ENCODE measurements at places on chromosomes 16 and 17.

DNA sequence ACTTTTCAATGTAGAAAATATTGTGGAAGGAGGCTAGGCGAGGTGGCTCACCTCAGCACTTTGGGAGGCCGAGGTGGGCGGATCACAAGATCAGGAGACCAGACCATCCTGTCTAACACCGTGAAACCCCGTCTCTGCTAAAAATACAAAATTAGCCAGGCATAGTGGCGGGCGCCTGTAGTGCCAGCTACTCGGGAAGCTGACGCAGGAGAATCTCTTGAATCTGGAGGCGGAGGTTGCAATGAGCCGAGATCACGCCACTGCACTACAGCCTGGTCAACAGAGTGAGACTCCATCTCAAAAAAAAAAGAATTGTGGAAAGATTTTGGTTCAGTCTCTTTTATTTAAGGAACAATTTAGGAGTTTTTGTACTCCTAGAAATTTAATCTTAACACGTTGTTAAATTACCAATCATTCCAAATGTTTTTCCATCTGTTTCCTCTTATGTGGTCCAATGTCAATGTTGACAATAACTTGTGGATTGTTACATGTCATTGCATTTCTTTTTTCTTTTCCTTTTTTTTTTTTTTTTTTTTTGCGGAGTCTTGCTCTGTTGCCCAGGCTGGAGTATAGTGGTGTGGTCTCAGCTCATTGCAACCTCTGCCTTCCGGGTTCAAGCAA lies 124.6 kb upstream of the HAS3 start:
- DNase-seq = no peak

- DNase-seq = no peak
These were observed 9.6 kb downstream of the UTP18 start for GRCh38 chr17:51269991-51270390.

GRCh38 chr17:44293509-44294226 lies 14.7 kb upstream of the RUNDC3A start:
- DNase-seq = no peak

- no peak for DNase-seq
These were observed 8.8 kb downstream of the SBK1 start for GRCh38 chr16:28301154-28301553.

DNA sequence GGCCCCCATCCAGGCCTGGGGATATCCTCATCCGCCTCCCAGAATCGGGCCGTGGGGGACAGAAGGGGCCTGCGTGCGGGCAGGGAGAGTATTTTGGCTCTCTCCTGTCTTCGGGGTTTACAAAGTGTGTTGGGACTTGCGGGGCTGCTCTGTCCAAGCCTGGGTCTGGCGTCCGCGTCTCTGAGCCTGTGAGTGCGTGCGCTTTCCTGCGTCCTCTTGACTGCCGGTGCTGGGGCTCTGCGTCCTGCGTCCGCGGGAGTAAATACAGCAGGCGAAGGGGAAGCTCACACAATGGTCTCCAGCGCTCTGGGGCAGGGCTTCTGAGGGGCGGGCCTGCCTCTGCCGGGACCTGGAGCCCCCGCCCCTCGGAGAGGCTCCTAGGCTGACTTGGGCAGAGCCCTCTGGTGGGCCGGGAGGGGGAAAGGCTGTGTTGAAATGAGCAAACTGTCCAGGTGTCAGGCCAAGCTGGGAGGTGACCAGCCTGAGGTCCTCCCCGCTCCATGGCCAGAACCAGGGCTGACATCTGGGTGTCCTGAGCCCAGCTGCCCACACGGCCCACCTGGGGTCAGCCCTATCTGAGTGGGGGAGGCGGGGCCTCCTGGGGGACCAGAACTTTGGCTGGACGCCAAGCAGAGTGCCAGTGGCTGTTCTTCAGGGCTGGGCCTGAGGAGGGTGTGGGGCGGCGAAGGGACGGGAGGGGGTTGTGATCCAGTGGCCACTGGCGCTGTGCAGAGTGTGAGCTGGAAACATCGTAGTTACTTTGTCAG lies 233.6 kb downstream of the SEC14L1 start:
- peak; percentile 78 for DNase-seq

- no peak for DNase-seq
These were observed 28.6 kb upstream of the ATP2C2 start for GRCh38 chr16:84339766-84340165.

DNA sequence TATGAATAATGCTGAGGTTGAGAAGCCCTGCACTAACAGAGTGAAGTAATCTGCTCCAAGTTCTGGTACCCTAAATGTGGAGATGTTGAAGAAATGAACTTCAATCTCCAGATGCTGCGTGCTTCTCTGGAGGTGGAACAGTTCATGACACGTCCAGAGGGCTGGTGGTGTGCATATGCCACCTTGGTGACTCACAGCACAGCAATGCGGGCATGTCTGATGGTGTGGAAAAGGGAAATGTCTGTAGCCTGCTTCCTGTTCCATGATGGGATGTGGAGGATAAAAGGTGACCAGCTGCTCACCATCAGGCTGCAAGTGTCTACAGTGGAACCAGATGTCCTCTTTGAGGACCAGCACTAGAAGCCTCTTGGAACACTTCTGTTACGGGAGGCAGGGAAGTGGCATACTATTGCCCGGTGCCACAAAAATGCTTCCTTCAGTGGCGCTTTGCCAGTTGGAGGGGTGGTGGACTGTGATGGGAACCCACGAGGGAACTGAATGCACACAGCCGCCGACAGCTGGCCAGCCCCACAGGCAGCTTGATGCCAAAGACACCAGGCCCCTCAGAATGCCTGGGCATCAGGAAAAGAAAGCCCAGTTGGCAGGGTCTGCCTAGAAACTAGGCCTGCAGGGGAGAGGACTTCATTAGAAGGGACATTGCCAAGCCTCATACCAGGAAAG lies 19.9 kb downstream of the SNX11 start:
- no peak for DNase-seq

GRCh38 chr16:78982096-78982744 lies 618.3 kb downstream of the MAF start:
- no peak for DNase-seq

DNA sequence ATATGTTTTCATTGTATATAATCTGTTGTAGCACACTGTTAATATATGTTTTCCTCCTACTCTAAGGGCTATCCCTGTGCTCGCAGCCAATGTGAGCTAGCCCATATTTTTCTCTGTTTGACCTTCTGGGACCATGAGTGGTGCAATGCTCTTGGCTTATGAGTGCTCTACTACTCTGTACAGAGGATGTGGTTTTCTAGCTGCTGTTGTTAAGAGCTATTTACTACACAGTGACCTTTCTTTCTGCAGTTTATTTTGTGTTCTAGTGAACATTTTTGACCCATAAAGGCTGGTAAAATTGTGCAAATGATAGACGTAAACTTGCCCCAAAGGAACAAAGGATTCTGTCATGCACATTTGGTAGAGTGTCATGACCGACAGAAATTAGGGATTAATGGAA lies 84.1 kb upstream of the CPHXL start:
- no peak for DNase-seq

- DNase-seq = no peak
These were observed 16.0 kb downstream of the SLC5A10 start for GRCh38 chr17:18967916-18968315.

DNA sequence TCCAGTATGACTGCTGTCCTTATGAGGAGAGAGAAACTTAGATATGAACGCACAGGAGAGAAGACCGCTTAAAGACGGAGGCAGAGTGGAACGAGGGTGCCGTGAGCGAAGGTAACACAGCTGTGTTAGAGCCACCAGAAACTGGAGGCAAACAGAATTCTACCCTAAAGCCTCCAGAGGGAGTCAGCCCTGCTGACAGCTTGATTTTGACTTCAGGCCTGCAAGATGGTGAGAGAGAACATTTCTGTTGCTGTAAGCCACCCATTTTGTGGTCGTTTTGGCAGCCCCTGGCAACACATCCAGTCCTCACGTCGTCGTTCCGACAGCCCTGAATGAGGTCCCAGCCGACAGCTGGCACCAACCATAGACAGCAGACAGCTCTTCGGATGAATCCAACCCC lies 2.8 kb upstream of the SPATA2L start:
- DNase-seq = no peak

GRCh38 chr17:696369-696768 lies 18.3 kb downstream of the VPS53 start:
- DNase-seq = no peak

GRCh38 chr17:65533056-65533745 lies 28.2 kb downstream of the AXIN2 start:
- no peak for DNase-seq

- no peak for DNase-seq
These were observed 96.7 kb upstream of the FAM20A start for GRCh38 chr17:68697850-68698361.

DNA sequence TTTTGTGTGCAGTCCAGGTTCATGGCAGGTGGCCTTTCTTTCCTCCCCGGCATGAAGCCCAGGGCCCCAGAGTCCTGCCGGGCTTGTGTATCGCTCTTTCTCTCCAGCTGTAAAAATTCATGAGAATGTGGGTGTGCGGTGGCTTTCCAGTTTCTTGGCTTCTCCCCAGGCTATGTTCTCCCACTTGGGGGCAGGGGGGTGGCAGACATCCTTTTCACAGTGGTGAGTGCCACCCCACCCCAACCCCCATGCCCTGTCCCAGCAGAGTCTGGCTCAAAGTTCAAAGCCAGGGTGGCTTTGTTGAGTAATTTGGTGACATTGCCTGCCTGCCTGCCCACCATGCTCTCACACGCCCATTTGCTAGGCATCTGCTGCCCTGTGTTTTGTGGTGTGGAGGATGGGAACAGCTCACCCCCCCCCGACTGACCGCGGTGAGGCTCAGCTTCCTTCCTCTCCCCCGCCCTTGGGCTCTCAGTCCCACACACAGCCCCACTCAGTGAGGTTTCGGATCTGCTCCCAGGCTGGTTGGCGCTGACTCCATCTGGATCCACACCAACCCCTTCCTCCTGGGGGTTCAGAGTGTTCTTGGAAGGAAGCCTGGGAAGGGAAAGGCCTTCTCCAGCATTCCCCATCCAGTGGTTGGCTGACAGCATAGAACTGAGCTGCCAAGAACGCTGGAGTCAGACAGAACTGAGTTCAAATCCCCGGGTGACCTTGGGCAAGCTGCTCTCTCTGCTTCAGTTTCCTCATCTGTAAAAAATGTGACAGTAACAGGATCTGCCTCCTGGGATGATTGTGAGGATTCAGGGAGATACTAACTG lies 36.0 kb downstream of the CHD9 start:
- DNase-seq = no peak

GRCh38 chr16:68898026-68898425 lies 54.7 kb downstream of the TANGO6 start:
- no peak for DNase-seq

- no peak for DNase-seq
These were observed 328.8 kb downstream of the CPPED1 start for GRCh38 chr16:12474806-12475410.

GRCh38 chr16:30737794-30738648 lies 10.2 kb upstream of the PHKG2 start:
- DNase-seq = no peak

- no peak for DNase-seq
These were observed 1.8 kb upstream of the APRT start for GRCh38 chr16:88813269-88814143.

DNA sequence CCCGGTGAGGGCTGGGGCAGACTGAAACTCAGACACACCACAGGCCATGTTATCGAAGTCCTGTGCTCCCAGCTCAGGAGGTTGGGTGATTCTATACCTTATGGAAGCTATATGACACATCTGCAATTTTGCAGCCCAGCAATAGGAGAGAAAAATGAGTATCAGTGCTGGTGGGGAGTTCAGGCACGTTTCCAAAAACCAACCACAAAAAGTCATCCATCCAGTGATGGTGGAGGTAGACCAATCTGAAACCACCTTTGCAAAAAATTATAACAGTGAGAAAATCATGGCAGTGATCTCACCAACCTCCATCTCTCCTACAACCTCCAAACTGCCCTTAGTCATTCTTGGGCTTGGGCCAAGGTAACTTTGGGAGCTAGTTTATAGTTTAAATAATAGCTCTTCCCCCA lies 327.9 kb downstream of the SLC39A11 start:
- DNase-seq = no peak

- DNase-seq = no peak
These were observed 18.2 kb upstream of the FAM83G start for GRCh38 chr17:19022747-19023146.

GRCh38 chr16:17230932-17231581 lies 239.7 kb downstream of the XYLT1 start:
- DNase-seq = no peak

GRCh38 chr16:89828870-89829629 lies 775 bp downstream of the SPIRE2 start:
- no peak for DNase-seq

- peak; percentile 62 for DNase-seq
These were observed 29.3 kb downstream of the ACTG1 start for GRCh38 chr17:81483085-81483861.

GRCh38 chr17:6429266-6429665 lies 5.7 kb downstream of the AIPL1 start:
- no peak for DNase-seq

- no peak for DNase-seq
These were observed 3.9 kb upstream of the PHAF1 start for GRCh38 chr16:67105881-67106280.

- peak; percentile 5 for DNase-seq
These were observed at the start of gene CD300LB for GRCh38 chr17:74531231-74531761. Gene CD300LB, minus strand, starts transcription at chr17:74531475. Its CDS starts 125 bp downstream, at chr17:74531350.

DNA sequence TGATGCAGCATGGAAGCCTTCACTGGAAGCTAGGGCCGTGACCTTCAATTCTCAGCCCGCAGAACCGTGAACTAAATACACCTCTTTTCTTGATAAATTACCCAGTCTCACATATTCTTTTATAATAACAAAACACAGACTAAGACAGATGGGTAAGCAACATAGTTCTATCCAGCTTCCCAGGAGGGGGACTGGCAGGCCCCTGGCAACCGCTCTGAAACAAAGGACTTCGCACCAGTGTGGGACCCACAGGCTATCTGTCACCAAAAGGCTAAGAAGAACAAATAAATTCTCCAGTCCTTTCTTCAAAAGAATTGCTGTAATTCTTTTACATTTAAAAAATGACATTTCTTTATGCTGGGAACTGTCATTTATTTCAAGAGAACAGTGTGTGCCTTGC lies 19.0 kb downstream of the ELAC2 start:
- DNase-seq = no peak

DNA sequence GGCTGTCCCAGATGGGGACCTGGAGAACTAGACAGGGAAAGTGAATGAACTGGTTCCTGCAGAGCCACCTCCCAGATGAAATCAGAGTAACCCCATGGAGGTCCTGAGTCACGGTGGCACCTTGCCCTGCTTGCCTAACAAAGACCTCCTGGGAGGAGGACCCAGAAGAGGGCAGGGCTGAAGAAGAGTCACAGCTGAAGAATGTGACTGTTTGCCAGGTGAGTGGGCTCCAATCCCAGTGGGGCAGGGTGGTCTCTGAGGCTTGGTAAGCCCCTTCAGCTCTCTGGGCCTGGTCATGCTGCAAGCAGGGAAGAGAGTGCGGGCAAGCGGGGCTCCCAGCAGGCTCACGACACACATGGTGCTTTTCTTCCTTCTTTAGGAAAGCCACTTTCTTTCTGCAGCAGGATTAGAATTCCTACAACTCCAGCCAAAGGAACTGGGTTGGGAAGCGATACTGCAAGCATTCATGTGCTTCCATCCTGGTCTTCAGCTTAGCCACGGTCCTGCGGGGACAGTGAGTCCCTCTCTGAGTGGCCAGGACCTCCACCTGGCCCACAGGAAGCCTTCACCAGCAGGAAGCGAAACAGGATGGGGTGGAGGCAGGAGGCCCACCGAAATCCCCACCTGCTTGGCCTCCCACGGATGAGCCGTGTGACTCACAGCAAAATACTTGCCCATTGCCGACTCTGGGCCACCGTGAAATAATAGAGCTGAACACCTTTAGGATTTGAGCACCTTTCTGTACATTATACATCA lies 4.3 kb downstream of the C16orf74 start:
- peak; percentile 29 for DNase-seq

- DNase-seq = no peak
These were observed 16.0 kb downstream of the FBXO31 start for GRCh38 chr16:87367529-87367928.

- DNase-seq = peak; percentile 92
These were observed 44.5 kb downstream of the LAT start for GRCh38 chr16:29029168-29029994.

Measured in stimulated activated naive CD8-positive, alpha-beta T cell treated with anti-CD3 and anti-CD28 coated beads, Interleukin-15, amount 100 ng/mL, for 72 hours (primary cell).